ENCODE measurements at places on chromosomes 4 and X. TPM values are rescaled to one million over a fixed set of nuclear protein-coding genes. Genes with fewer than 3 reads are reported as not detected.

- H3K4me3 ChIP-seq, result no peak overlapping the region
- peaks cover 23% of the 10 kb centered on the region for H3K4me1 ChIP-seq
- no peak overlapping the region for H3K27ac ChIP-seq
- DNase-seq, result no peak
- H3K27me3 ChIP-seq, result no peaks in the 10 kb centered on the region
These were observed 4.9 kb downstream of the ELF2 start for GRCh38 chr4:139171876-139172691.

DNA sequence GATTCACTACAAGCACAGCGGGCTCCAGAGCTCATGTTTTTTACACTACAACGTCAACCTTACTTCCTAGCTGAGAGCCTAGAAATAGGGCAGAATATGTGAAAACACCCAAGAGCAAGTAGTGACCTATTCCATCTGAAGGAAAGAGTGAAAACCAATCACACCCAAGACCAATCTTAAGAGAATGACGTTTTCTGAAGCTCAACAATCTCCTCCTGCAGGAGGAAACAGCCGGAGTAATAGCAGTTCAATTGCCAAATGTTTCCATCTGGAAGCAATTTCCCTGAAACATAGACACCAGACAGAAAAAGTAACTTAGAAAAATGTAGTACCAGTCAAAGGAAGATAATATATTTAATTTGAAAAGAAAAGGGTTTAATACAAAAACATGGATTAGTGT, 142.4 kb downstream of the ANXA5 start:
- no peak overlapping the region for H3K27ac ChIP-seq
- DNase-seq, result no peak
- no peaks in the 10 kb centered on the region for H3K4me1 ChIP-seq
- peaks cover 23% of the 10 kb centered on the region for H3K27me3 ChIP-seq
- H3K36me3 ChIP-seq, result no peaks in the 10 kb centered on the region

CENPVL1 gene
- not detected for total RNA-seq

DNA sequence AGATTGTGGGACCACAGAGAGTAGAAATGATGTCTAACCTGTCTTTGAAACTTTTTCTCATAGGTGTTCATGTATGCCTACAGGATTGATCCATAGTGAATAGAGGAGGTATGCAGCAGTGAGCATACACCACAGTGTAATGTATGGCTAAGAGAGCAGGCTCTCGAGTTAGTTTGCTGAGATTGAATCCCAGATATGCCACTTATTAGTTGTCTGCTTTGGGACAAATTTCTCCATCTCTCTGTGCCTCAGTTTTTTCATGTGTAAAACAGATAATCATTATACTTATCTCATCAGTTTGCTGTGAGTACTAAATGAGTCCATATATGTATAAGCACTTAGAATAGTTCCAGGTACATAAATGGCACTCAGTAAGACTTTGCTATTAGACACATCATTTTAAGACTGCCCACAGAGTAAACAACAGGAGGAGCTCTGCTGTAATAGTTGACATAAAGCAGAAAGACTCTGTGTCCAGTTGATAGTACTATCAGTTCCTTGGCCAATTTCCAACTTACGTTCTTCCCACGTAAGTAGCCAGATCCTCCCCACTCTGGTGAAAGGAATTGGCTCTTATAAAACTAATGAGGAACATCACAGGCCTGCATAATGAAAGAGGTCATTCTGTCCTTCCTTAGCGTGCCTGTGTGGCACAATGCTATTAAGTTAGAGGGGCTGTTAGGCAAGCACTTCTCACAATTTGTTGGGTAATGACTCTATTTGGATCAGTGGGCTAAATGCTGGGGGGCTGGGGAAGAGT, 20.7 kb upstream of the RNF150 start:
- peaks cover 8% of the 10 kb centered on the region for H3K27me3 ChIP-seq
- no peak overlapping the region for H3K27ac ChIP-seq
- no peaks in the 10 kb centered on the region for H3K4me1 ChIP-seq
- no peak for DNase-seq
- H3K36me3 ChIP-seq, result no peaks in the 10 kb centered on the region
- H3K4me3 ChIP-seq, result no peak overlapping the region

DNA sequence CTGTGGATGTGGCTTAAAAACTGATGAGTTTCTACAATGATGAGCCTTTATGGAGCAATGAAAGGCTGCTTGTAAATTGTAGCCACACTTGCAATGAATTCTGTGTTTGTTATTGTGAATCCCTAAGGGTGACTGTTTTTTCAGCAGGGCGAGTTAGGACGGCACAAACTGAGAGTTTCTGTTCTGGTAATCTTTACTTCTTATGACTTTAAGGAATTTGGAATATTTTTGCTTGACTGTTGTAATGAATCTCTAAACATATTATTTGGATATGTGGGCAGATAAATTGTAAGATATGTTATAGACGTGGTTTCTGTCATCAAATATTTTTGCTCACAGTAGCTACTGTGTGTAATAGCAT, 22.2 kb downstream of the RBPJ start:
- no peak overlapping the region for H3K27ac ChIP-seq
- H3K27me3 ChIP-seq, result no peaks in the 10 kb centered on the region
- H3K4me3 ChIP-seq, result no peak overlapping the region
- H3K36me3 ChIP-seq, result peaks cover 1% of the 10 kb centered on the region

TSPAN5 gene
- total RNA-seq, result 5.4 TPM

GRCh38 chr4:16665942-16666551, 232.4 kb downstream of the LDB2 start:
- no peak for DNase-seq
- H3K27ac ChIP-seq, result no peak overlapping the region
- H3K36me3 ChIP-seq, result no peaks in the 10 kb centered on the region
- H3K27me3 ChIP-seq, result peaks cover 3% of the 10 kb centered on the region
- no peaks in the 10 kb centered on the region for H3K4me1 ChIP-seq
- no peak overlapping the region for H3K4me3 ChIP-seq

GRCh38 chr4:88878642-88879041, 178.3 kb downstream of the FAM13A start:
- peaks cover 13% of the 10 kb centered on the region for H3K27me3 ChIP-seq
- H3K4me1 ChIP-seq, result peaks cover 2% of the 10 kb centered on the region
- peaks cover 5% of the 10 kb centered on the region for H3K36me3 ChIP-seq
- H3K27ac ChIP-seq, result no peak overlapping the region

DNA sequence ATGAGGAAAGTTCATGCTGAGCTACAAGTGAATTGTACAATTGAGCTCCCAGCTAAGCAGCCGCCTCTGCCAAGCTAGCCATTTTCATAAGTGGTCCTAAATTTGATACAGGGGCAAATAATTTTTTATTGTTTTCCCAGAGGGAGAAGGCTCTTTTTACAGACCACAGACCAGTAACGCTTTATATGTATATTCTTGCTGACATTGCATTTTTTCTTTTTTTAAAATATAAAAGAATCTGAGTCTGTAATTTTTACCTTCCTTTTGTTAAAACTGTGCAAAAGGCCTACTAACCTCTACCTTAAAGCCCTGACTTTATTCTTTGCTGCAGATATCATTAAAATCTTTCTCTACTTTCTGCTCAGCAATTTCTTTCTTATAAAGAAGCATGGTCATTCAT, 501.2 kb upstream of the INTU start:
- no peaks in the 10 kb centered on the region for H3K36me3 ChIP-seq
- H3K27me3 ChIP-seq, result no peaks in the 10 kb centered on the region
- no peaks in the 10 kb centered on the region for H3K4me1 ChIP-seq
- H3K27ac ChIP-seq, result no peak overlapping the region
- no peak for DNase-seq

DNA sequence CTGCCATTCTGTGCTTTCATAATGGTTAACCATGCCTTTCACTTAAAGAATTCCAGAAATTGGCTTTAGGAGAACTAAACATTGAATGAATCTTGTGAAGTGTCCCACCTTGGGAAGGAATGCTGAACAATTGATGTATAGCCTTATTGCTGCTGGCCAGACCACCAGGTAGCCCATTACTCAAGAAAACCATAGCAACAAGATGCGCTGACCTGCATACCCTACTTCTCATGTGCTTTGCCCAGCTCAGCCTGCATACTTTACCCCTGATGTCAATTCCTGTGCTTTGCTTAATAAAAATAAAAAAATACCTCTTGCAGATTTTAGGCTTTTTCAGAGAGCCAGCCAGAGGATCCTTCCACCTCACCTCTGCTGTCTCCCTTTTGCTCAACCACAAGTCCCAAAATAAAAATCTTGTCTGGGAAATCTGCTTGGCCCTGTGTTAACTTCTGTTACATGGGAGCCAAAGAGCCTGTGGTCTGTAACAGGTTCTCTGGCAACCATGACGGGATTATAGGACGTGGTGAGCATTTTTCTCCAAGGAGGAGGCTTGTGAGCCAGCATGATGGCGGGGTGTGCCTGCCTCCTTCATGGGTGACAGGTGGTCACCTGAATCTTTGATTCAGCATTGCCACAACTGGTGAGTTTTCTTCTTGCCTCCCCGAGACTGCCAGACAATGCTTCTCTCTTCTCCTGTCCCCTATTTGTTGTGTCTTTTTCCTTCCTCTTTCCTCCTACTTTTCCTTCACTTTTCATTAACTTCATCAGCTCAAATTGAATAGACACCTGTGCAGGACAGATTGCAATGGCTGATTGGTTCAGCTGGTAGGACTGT, 106.8 kb downstream of the ARSJ start:
- DNase-seq, result no peak
- H3K27ac ChIP-seq, result no peak overlapping the region
- no peaks in the 10 kb centered on the region for H3K36me3 ChIP-seq
- H3K4me3 ChIP-seq, result no peak overlapping the region
- no peaks in the 10 kb centered on the region for H3K27me3 ChIP-seq

DNA sequence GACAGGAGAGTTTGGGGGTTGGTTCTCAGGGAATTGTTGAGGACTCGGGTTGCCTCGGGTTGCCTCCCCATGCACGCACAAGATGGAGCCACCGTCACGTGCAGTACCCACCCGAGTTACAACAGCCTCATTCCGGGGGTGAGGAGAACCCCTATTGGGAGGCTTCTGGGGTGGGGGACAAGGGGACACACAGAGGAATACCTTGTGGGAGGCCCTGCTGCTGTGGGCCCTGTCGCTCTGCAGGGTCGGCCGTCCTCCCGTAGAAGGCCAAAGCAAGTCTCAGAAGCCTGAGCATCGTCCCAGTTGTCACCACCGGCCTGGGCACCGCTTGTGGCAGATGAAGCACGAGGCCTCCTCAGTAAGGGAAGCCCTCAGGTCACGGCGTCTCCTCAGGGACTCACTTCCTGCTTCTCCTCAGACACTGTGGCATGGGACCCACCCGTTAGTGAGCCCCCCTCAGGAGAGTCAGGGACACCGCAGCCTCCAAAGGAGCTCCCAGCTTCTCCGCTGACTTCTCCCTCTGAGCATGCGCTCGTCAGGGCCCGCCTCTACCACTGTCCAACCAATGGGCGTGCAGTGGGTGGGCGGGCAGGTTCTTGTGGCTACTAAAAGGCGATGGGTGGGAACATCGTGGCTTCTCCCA, at the start of gene CT55:
Gene CT55, minus strand, starts transcription at position 522 of the 643 bp plus-strand sequence. Its CDS starts 227 bp downstream, at position 295.
- no peak within 1 kb of the TSS for H3K27ac ChIP-seq
- H3K4me3 ChIP-seq, result no peak within 1 kb of the TSS
- H3K36me3 ChIP-seq, result no peaks in the 10 kb centered on the region
- H3K4me1 ChIP-seq, result peaks cover 3% of the 10 kb centered on the region
- H3K27me3 ChIP-seq, result peaks cover 2% of the 10 kb centered on the region
- no peak for DNase-seq

- H3K27ac ChIP-seq, result no peak overlapping the region
- peaks cover 68% of the 10 kb centered on the region for H3K36me3 ChIP-seq
- peaks cover 2% of the 10 kb centered on the region for H3K27me3 ChIP-seq
- H3K4me3 ChIP-seq, result no peak overlapping the region
- no peak for DNase-seq
These were observed 18.5 kb downstream of the CC2D2A start for GRCh38 chr4:15488136-15488535.

DNA sequence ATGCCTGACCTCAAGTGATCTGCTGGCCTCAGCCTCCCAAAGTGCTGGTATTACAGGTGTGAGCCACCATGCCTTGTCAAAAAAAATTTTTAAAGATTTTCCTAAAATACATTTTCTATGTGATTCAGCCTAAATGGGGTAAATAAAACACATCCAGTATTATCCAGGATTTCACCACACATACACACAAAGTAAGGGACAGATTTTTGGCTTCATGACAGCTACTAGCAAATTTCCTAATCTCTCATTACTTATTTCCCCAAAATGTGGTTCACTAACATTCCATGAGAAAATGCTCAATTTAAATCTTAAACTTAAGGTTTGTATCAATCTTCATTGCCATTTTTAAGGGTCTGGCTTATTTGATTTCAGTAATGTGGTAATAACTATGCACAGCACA, 348.5 kb upstream of the INTU start:
- no peak overlapping the region for H3K27ac ChIP-seq
- H3K36me3 ChIP-seq, result no peaks in the 10 kb centered on the region
- no peak overlapping the region for H3K4me3 ChIP-seq
- DNase-seq, result no peak

DNA sequence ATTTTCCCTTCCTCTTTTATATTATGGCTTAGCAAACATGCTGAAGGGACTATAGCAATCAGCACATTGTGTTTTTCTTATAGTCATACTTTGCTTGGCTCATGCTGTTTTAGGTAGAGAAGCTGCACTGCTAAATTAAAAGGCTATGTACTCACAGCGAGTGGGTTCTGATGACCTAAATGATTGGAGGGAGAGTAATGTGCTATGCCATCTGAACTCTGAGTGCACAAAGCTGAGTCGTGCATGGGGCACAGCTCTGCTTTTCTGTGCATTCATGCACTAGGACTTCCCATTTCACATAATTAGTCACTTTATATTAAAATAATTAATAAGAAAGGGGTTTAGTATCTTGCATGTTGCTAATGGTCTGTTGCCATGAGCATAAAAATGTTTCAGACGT, 132.7 kb upstream of the ADGRL3 start:
- no peak overlapping the region for H3K4me3 ChIP-seq
- no peaks in the 10 kb centered on the region for H3K4me1 ChIP-seq
- no peak overlapping the region for H3K27ac ChIP-seq
- no peaks in the 10 kb centered on the region for H3K36me3 ChIP-seq
